ENCODE measurements at places on chromosomes 5 and 9.
A peak's percentile ranks its signal among the peaks of the same experiment; 100 is the strongest.

GRCh38 chr5:929596-929995 lies 36.9 kb downstream of the TRIP13 start:
- no peak for DNase-seq

DNA sequence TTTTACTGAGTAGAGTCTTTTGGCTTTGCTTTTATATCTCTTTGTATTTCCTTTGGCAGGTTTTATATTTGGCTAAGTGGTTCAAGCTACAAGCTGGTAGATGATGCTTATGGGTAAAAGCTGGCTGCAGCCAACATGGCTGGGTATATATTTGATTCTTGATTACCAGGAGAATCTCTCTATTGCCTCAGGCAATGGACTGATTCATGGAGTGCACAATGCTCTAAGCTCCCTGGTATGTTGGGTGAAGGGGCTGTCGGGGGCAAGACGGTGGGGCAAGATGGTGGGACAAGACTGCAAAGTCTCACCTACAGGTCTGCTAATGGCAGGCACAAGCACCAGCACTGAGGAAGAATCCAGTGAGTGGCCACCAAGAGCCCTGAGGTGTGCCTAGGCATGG lies 366.6 kb downstream of the DMAC1 start:
- no peak for DNase-seq

DNA sequence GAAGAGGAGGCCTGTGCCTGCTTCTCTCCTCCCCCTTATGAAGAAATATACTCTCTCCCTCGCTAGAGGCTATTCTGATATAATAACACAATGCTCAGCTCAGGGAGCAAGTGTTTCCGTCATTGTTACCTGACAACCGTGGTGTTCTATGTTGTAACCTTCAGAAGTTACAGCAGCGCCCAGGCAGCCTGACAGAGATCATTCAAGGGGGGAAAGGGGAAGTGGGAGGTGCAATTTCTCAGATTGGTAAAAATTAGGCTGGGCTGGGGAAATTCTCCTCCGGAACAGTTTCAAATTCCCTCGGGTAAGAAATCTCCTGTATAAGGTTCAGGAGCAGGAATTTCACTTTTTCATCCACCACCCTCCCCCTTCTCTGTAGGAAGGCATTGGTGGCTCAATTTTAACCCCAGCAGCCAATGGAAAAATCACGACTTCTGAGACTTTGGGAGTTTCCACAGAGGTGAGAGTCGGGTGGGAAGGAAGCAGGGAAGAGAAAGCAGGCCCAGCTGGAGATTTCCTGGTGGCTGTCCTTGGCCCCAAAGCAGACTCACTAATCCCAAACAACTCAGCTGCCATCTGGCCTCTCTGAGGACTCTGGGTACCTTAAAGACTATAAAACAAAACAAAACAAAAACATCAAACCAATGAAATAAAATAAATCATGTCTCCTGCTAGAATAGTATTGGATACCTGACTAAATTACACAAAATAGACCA lies 1.3 kb downstream of the TMEM174 start:
- DNase-seq: no peak

- no peak for DNase-seq
Measured at GRCh38 chr9:129542741-129543140, 78.2 kb downstream of the C9orf50 start.

- peak; percentile 55 for DNase-seq
Measured at GRCh38 chr9:112361601-112362000, 18.3 kb upstream of the HSDL2 start.

- no peak for DNase-seq
Measured at GRCh38 chr9:121075251-121076036, 689 bp downstream of the CNTRL start.

DNA sequence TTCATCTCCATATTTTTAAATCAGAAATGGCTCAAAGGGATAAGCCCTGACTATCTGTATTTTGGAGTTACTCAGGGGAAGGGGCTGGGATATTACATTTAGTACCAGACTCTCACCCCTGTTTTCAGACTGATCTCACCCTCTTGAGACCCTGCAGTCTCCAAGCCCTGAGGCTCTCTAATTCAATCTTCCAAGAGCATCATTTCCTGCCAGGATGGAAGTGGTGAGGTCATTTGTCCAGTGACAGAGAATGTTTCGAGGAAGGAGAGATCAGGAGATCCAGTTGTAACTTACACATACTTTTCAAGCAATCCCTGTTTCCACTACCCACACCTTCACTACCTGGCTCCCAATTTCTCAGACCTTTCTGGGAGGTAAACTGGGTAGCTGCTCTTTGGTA lies 295.5 kb upstream of the EFNA5 start:
- DNase-seq: no peak

DNA sequence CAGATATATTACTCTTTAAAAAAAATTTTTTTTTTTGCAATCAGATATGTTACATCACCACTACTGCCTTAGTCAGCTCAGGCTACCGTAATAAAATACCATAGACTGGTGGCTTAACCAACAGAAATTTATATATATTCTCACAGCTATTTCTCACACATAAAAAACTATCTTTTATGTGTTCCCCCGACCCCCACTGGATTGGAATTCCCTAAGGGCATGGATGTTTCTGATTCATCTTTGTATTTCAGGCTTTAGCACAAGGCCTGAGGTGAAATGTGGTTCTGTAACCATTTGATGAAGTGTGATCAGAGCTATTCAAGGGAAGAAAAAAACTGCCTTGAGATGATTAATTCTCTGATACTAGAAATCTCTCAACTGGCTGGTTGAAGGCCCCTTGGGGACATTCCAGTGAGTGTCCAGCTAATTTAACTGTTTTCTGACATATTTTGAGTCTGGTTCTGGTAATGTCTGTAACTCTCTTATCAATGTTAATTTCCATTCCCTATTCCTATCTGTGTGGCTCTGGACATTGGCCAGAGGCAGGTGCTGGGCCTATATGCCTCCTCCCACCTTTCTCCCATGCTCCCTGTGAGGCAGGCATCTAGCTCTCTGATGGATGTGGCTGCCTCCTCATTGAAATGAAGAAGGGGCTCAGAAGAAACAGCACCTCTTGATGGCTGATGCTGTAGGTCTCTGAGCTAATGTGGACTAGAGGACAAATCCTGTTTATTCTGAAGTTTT lies 2.5 kb downstream of the CD14 start:
- DNase-seq: no peak

DNA sequence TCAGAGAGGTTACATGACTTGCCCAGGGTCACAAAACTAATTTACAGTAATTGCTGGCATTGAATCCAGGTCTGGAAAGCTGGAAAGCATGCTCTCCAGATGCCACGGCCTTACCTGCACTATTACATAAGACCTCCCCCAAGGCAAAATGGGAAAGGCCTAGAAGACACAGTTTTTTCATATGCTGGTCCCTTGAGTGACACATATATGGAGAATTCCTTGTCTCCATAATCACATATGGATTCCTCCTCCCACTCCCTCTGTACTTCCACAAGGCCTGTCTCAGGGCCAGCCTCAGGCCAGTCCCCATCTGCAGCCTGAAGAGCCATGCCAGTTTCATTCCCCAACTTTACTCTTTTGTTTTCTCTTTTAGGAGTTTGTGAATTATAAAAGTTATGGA lies 28.6 kb upstream of the MEIKIN start:
- no peak for DNase-seq

GRCh38 chr9:134218230-134218629 lies 53.9 kb upstream of the RNU6ATAC start:
- no peak for DNase-seq

DNA sequence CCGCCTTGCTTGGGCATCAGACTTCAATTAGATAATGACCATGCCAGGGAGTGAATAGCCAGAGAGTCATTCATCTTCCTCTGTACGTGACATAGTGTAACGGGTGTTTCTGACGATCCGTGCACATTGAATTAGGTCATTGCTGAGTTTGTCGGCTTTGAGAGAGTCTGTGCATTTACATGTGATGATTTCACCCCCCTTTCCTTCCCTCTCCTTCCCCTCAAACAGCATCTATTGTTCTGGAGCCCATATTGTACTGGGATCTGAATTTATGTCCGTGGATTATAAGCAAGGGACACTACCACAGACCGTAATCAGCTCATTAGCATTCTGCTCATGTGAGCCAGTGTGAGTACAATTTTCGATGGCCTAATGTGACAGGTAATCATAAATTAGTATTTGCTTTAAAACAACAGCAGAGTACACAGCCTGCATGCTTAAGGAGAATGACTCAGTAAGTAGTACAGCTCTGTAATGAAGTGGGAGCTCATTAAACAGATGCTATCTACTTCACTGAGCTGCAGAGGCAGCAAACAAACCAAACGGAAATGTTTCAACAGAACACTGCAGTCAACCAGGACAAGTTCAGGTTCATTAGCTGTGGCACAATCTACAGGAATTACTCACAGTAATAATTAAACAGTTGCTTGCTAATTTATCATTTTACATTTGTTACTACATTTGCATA lies 302.1 kb downstream of the CSNK1G3 start:
- DNase-seq: peak; percentile 73

GRCh38 chr9:127384901-127385300 lies 12.1 kb upstream of the SLC2A8 start:
- no peak for DNase-seq

DNA sequence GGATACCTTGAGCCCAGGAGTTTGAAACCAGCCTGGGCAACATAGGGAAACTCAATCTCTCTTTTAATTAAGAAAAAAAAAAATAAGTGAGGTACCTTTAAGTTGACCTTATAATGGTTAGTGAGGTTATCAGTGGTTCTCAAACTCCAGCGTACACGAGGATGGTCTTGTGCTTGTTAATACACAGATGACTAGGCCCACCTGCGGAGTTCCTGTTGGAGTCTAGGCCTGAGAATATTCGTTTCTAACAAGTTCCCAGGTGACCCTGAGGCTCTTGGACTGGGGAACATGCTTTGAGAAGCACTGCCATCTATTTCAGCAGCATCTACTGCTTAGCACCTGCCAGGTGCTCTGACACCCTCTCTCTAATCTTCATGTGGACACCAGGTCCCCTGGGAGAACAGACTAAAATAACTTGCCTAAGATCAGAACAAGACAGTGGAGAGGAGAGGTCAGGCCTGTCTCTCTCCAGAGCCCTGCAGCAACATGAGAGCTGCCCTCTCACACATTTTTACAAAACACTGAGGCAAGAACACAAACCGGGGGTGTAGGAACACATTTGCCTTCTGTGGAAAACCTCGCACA lies 24.6 kb downstream of the TLE1 start:
- DNase-seq: peak; percentile 60

DNA sequence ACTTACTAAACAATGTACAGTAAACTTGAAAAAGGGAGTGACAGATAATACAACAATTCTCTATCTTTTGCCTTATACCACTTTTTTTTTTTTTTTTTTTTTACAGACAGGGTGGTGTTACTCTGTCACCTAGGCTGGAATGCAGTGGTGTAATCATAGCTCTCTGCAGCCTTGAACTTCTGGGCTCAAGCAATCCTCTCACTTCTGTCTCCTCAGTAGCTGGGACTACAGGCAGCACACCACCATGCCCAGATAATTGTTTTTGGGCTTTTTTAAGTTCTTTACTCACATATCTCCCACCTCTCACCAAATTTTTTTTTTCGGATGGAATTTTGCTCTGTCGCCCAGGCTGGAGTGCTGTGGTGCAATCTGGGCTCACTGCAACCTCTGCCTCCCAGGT lies 171.9 kb upstream of the SLC12A2 start:
- no peak for DNase-seq

DNA sequence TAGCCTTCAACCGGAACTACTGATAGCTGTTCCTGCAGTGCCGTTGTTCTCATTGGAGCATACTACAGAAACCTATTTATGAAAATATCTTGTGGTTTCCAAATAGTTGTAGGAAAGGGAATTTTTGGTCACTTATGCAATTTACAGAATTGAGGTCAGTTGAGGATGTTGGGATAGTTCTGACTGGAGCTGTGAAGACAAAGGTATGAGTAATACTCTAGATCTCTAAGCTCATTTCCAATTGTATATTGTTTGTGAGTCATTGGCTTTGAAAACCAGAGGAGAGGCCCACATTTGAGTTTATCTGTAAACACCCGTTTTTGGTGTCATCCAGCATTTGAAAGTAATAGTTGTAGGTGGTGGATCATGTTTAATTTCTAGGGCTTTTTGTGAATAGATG lies 561.3 kb upstream of the WWC1 start:
- DNase-seq: no peak

DNA sequence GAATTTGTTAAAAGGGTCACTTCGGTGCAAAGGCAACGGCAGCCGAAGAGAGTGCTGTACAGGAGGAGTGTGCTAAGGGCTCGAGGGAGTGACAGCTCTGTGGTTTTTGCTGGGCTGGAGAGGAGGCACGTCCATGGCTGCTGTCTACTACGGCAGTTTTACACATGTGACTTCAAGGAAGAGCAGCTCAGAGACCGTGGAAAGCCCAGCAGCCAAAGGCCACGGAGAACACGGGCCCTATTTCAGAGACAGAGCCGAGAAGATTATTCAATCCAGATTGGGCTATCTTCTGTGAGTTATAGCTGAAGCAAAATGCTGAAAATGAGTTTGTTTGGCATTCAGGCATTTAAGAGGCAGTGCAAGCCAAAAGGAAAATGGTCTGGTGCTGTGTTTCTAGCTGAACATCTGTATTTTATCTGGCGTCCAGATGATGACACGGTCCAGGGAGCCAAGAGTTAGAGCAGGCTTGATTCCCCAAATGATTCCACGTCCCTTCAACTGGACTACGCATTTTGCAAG lies 96.4 kb downstream of the RFK start:
- DNase-seq: no peak

DNA sequence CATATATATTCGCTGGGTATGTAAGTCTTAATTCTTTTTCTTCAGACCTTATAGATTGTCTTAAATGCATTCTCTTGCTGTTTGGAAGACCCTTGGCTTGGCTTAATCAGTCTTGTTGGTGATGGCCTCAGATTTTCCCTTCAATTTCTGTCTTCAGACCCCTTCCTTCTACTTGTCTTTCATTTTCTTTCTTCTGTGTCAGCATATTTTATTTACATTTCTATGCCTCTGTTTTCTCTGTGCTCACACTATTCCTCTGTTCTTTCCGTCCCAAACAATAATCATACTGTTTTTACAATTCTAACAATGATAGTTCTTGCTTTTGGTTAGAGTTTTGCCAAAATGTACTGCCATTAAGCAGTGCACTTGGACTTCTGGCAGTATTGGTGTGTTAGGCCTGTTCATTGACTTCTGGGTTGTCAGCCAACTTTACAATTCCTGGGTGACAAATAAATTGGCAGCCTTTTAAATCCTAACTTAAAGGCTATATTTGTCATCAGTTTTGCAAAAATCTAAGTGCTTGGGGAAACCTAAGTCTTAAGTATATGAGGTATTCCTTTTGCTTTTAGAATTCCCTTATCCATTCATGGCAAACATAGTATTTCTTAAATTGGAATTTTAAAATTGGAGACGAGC lies 8.0 kb downstream of the SRFBP1 start:
- no peak for DNase-seq

- no peak for DNase-seq
Measured at GRCh38 chr9:8916771-8917170, 1117.2 kb upstream of the DMAC1 start.
